Vagina (tissue), 2 donors: ENCODE measurements at places on chromosomes 13 and 19.

- no peak for DNase-seq
These were observed 7.9 kb upstream of the F10 start for GRCh38 chr13:113114511-113115362.

DNA sequence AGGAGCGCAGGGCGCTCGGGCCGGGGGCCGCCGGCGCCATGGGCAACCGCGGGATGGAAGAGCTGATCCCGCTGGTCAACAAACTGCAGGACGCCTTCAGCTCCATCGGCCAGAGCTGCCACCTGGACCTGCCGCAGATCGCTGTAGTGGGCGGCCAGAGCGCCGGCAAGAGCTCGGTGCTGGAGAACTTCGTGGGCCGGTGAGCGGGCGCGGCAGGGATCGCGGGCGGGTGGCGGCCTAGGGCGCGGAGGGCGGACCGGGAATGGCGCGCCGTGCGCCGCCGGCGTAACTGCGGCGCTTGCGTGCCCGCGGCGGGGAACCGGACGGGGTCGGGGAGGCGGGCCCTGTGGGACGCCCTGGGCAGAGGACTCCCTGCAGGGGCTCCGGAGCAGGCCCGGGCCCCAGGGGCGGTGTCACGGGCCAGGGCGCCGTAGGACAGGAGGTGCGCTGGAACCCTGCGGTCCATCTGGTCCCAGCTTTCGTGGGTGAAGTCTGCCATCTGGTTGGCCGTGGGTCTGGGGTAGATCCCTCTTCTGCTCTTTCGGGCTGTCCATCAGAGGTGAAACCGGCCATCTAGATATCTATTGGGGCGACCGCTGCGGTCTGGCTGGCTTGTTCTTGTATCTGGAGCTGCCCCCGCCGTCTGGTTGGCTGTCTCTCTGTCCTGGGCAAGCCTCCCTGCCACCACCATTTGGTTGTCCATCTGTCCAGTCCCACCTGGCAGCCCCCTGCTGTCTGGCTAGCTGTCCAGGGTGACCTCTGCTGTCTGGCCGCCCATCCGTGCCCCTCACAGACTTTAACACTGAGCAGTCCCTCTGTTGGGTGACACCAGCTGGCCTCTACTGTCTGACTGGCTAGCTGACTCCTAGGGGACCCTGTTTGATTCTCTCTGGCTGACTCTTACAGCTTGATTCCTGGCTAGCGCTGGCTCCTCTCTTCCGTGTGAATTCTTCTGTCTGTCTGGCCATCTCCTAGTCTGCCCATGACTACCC is 622 bp downstream of the DNM2 start:
- no peak for DNase-seq

GRCh38 chr19:48806518-48806817 is 4.4 kb downstream of the BCAT2 start:
- DNase-seq: no peak

DNA sequence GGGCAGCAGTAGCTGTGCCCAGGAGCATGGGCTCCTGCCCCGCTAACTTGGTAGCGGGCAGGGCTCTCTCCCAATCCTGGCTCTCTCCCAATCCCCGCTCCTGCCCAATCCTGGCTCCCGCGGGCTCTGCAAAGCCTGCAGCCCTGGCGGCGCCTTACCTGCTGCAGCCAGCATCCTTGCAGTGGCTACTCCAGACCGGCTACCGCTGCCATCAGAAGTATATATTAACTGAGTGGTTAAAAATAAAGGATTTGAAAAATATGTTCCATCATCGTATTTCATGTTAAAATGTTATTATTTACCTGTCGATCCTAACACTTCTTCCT is 698.2 kb downstream of the SLITRK1 start:
- DNase-seq: no peak

DNA sequence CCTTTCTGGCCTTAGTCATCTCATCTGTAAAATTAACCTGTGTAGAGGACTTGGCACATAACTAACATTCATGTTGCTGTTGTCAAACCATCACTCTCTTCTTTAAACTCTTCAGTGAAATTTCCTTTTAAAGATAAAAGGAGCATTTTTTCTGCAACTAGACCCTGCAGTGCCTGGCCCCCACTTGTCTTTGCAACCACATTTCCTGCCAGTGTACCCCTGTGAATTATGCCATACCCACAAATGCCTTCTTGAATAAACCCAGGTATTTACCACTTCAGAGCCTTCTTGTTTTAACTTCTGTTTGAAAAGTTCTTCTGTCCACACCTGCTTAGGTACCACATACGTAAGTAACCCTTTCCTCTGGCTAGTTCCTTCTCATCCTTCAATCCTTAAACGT is 118.8 kb downstream of the CDK8 start:
- no peak for DNase-seq

GRCh38 chr13:46374710-46375109 is 12.3 kb downstream of the RUBCNL start:
- no peak for DNase-seq

DNA sequence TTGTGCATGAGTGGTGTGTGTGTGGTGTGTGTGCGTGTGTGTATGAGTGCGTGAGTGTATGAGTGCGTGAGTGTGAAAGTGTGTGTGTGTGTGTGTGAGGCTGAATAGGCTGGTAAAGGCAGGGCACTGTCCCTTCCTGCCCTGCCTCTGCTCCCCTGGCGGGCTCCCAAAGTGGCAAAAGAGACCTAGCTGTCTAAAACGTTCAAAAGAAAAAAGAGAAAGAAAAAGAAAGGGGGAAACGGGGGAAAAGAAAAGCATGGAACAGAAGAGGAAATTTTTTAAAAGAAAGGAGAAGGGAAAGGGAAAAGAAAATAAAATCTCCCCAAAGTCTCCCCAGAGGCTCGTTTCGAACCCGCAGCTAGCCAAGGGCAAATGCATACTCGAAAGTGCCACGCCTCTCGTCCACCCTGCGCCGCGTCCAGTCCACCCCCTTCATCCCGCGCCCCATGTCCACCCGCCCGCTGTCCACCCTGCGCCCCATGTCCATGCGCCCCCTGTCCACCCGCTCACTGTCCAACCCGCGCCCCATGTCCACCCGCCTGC is 37.0 kb upstream of the FLT1 start:
- DNase-seq: no peak

- DNase-seq: no peak
These were observed 10.6 kb upstream of the TLE2 start for GRCh38 chr19:3039641-3040077.

- no peak for DNase-seq
These were observed 17.7 kb upstream of the OVOL3 start for GRCh38 chr19:36093146-36093662.

DNA sequence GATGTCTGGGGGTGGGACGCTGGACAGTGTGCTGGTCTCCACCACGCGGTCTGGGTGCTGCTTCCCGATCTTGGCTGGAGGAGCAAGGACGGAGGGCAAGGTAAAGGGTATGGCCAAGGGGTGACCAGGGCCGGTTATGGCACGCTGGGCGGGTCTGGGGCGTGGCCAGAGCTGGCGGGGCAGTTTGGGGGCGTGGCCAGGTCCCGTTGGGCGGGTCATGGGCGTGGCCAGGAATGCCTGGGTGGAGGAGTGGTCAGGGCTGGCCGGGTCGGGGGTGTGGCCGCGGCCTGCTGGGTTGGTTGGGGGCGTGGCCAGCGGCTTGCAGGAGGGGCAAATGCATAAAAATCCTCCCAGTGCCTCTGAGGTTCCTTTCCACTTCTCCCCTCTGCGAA is 19.2 kb downstream of the GPX4 start:
- no peak for DNase-seq

- no peak for DNase-seq
These were observed 17.3 kb upstream of the MADCAM1 start for GRCh38 chr19:478976-479375.

DNA sequence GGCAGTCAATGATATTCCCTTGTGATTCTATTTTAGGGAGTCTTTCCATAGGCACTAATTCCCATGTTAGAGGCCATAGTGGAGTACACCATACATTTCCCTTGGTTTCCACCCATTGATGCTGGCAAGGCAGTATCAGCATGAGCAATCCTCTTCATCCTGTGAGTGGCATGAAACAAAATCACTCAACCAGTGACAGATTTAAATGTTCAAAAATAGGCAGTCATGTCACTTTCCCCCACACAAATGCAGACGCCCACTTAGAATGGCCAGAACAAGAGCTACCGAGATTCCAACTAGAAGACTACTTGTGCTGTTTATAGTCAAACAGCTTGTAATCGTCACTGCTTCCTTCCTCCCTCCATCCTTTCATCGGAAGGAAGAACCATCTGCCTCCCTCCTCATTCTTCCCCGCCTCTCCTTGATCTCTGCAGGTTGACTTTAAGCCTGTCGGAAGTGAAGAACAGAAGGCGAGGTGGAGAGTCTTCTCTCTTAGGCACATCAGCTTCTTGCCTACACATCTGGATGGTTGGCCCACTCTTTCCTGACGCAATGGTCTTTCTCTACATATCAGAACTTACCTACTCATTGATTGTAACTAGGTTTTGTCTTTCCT is 22.6 kb downstream of the RASL11A start:
- DNase-seq: no peak

DNA sequence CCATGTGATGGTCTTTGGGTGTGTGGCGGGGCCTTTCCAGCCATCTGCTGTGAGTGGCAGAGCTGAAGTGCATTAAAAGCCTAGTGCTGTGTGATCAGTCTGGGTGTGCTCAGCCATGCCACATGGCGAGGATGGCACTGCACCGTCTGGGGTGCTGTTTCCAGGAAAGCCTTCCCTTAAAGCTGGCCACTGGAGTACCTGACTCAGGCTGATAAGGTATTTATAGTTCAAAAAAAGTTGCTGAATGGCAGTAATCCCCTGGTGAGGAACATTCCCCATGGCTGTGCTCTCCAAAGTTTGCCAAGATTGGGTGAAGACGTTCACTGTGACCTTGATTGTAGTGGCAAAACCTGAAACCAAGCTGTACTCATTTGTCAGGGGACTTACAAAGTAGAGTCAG is 6.0 kb downstream of the GPI start:
- DNase-seq: no peak

DNA sequence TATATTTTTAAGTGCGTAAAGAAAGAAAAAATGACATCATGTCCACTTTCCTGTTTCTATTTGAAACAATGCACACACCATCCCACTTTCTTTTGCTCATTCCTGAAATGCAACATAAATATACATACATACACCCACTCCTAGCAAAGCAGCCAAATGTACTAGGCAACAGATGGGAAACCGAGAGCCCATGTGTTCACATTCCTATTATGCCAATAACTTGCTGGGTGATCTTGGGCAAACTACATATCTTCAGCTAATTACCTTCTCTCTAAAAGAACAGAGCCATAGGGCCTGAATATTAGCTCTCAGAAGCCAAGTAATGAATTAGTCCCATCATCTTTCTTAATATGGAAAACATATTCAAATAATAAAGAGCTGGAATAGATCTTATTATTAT is 610.6 kb upstream of the ATXN8OS start:
- no peak for DNase-seq

- no peak for DNase-seq
These were observed 3.5 kb upstream of the SBNO2 start for GRCh38 chr19:1177322-1178114.
